ENCODE measurements at places on chromosomes 1 and 21.

GRCh38 chr1:157937744-157938143 lies 55.7 kb upstream of the KIRREL1 start:
- DNase-seq = no peak

DNA sequence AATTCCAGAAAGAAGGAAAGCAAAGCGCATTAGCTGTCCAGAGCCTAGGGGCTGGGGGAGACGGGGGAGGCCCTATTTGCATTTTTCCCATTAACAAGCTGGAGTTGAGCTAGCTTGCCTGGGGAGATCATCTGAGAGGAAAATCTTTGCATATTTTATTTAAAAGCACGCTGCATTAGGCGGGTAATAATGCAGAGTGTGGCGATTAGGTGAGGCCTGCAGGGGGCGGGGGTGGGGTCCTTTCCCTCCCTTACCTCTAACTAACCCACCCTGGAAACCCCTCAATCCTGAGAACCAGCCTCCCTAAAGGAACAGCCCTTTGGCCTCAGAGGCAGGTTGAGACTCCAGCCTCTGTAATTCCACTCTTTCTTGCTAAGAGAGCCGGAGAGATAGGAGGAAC lies 16.2 kb downstream of the C1orf216 start:
- DNase-seq = no peak

GRCh38 chr1:232454227-232454886 lies 175.6 kb downstream of the SIPA1L2 start:
- no peak for DNase-seq

- no peak for DNase-seq
These were observed 38.3 kb upstream of the CLCA4 start for GRCh38 chr1:86508583-86508969.

DNA sequence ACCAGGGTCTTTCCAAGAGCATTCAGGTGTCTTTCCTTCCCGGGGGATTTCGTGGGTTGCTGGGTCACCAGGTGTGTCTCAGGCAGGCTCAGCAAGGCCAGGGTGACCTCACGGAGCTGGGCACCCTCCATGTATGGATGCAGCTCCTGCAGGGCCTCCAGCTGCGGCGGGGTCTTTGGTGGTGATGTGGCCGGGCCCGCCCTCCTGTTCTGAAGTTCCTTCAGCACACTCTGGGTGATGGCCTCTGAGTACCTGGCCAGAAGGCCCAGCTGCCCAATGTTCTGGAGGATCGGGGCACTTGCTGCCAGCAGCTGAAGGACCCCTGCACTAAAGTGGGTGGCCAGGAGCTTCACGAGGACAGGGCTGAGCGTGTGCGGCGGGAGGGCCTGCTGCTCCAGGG lies 45.5 kb downstream of the URB1 start:
- DNase-seq = no peak

DNA sequence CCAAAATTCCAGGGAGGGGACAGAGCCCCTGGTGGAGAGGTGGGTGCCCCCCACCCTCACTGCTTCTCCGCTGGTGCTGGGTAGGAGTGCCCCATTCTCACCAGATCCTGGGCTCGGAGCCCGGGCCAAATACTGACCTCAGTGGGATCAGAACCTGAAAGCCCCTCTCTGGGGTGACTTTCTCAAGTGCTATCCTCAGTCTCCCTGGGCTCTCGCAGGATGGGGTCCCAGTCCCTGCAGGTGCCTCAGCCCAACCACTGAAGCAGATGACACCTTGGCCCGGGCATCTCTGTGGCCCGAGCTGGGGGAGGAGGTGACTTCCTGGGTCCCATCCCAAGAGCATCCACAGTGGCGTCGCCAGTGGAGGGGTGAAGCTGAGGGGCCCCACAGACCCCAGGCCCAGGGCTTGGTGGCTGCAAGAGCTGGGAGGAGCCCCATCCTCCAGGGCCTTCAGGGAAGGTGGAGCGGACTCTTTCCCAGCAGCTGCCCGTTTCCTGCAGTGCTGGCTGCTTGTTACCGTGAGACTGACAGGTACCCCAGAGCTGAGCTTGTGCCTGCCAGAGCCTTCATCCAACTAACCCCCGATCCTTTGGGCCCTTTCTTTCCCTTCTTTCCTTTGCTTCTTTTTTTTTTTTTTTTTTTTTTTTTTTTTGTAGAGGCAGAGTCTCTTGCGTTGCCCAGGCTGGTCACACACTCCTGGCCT lies 3.9 kb upstream of the FNDC10 start:
- DNase-seq = peak; percentile 1

GRCh38 chr1:215526147-215526845 lies 40.8 kb upstream of the KCTD3 start:
- peak; percentile 63 for DNase-seq

- no peak for DNase-seq
These were observed 37.3 kb downstream of the ATF3 start for GRCh38 chr1:212645546-212646543.

DNA sequence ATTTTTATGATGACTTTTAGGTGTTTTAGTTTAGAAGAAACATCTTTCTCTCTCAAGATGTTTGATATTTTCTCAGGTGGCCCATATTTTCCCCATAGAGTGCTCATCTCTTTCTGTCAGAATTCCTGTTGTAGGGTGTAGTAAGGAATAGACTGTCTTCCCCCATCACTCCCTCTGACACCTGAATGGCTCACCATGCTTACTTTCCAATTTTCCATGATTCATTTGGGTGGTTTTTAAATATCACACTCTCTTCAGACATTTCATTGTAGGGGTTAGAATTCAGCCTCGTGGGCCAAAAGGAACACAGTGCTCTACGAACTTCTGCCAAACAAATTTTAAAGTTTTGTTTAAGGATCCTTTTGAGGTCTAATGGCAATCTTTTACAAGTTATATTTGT lies 24.0 kb downstream of the GIPC2 start:
- no peak for DNase-seq

DNA sequence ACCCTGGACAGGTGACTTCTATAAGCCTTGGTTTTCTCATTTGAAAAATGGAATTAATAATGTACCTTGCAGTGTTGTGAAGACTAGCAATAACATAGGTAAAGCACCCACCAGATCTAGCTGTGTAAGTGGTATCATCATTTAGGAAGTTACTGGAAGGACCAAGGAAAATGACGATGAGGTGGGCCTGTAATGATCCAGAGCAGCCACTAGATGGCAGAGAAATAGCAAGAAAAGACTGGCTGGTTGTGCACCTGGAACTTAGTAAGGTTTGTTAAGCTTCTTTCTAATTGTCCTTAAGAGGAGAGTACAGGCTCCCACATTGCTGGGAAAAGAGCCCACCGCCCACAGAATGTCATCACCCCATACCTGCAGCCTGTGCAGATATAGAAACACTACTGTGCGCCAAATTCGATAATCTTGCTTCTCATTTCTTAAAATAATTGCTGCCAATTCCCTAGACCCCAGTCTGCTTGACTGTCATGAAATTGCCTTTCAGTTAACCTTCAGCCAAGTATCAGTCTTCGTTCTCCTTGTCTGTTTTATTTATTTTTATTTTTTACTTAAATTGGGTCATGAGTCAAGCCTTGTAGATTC lies 37.2 kb downstream of the WNT4 start:
- DNase-seq = peak; percentile 68

GRCh38 chr21:26972192-26972591 lies 5.3 kb upstream of the ADAMTS5 start:
- peak; percentile 38 for DNase-seq

DNA sequence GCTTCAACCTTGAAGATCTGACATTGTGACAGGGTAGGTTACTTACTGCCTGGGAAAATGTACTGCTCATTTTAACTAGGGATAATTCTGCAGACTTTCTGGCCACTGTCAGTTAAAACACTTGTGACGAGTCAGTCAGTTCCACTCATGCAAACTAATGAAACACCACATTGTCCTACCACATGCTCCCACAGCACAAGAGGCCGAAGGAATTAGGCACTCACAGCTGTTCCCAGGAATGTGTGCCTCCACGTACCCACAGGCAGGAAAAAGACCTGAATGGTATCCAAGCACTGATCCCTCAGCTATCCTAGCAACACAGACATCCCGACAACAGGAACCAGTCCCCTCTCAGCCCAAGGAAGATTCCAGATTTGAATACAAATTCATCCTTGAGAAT lies 12.3 kb downstream of the BCAR3 start:
- no peak for DNase-seq

GRCh38 chr1:169848456-169848855 lies 45.2 kb downstream of the SCYL3 start:
- DNase-seq = no peak

GRCh38 chr1:20538760-20539551 lies 13.4 kb upstream of the FAM43B start:
- no peak for DNase-seq

- no peak for DNase-seq
These were observed 97.2 kb downstream of the CAMTA1 start for GRCh38 chr1:6882414-6882813.

DNA sequence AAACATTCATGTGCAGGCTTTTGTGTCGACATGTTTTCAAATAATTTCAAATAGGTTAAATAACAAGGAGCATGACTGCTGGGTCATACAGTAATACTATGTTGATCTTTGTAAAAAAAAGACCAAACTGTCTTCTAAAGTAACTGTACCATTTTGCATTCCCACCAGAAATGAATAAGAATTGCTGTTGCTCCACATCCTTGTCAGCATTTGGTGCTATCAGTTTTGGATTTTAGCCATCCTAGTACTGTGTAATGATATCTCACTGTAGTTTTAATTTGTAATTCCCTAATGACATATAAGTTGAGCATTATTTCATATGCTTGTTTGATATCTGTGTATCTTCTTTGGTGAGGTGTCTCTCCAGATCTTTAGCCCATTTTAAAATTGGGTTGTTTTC lies 11.6 kb downstream of the UROD start:
- no peak for DNase-seq

DNA sequence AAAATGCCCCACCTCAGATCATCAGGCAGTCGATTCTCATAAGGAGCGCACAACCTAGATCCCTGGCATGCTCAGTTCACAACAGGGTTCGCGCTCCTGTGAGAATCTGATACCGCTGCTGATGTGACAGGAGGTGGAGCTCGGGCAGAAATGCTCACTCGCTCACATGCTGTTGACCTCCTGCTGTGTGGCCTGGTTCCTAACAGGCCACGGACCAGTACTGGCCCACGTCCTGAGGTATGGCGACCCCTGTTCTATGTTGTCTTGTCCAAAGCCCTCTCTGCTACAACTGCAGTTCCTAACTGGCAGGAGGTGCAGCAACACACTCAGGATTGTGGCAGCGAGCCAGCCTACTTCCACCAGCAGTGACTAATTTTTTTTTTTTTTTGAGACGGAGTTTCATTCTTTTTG lies 70.6 kb downstream of the CLSTN1 start:
- no peak for DNase-seq

- no peak for DNase-seq
These were observed 53.3 kb downstream of the SIK1 start for GRCh38 chr21:43373362-43374227.

GRCh38 chr1:30704765-30705509 lies 18.4 kb downstream of the MATN1 start:
- DNase-seq = no peak

GRCh38 chr1:18769140-18769539 lies 90.3 kb downstream of the TAS1R2 start:
- DNase-seq = no peak

- no peak for DNase-seq
These were observed 236.2 kb downstream of the NFIA start for GRCh38 chr1:61318319-61319125.

DNA sequence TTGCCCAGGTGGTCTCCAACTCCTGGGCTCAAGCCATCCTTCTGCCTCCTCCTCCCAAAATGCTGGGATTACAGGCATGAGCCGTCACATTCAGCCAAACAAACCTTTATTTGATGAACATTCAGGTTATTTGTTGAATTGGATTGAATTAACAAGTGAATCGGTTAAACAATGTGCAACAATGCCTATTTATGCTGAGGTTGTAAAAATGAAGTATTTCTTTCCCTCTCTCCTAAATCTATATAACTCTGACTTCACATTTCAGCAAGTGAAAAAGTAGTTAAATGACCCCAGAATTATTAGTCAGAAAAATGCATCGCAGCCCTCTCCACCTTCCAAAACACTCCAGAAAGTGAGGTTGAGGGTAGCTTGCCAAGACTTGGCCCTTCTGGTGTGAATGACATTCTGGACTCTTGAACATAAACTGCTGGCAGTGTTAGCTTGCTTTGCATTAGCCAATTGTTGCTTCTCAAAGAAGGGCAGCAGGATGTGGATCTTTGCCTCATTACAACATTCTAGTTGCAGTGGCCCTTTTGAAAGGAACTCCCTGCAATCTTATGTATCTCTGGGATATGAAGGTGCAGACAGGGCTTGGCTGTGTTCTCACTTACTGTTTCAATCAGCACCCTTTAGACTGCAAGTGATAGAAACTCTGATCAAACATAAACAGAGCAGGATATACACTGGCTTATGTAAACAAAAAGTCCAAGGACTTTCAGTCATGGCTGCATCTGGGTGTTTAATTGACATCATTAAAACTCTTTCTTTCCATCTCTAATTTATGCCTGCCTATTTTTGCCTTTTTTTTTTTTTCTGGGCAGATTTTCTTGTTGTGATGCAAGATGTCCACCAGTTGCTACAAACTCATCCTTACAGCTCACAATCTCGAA lies 22.4 kb downstream of the EDN2 start:
- DNase-seq = no peak

DNA sequence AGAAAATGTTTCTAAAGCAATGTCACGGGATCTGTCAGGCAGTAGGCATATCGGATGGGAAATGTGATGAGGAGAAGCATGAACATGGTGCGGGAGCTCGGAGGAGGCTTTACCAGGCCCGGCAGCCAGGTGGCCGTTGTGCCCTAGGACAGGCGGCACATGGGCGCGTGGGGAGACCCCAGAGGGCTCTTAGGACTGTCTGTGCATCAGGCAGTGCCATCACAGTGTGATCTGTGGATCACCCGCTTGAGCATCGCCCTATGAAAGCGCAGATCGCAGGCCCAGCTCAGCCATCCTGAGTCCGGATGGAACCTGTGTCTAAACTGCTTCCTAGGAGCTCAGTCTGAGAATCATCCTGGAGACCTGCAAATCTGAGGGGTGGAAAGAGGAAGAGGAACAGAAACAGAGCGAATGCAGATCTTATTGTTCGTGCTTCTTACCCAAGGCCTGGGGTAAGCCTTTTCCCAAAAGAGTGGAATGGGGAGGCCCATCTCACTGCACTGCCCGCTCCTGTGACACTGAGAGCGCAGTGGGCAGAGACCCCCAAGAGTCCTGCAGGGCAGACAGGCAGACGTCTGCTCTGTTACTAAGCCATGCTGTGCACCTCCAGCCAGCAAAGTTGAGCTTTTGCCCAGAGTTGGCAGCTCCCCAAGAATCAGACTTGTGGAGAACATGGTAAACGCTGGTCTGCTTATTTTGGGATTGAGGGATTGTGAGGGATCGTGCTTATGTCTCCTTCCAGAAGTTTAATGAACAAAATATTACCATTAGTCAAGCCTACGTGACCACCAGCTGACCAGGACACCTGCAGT lies 251.0 kb downstream of the RHOU start:
- DNase-seq = peak; percentile 53
